ENCODE measurements at places on chromosomes 2 and 18.

GRCh38 chr2:224126440-224126839 is 87.4 kb upstream of the SERPINE2 start:
- DNase-seq: no peak

DNA sequence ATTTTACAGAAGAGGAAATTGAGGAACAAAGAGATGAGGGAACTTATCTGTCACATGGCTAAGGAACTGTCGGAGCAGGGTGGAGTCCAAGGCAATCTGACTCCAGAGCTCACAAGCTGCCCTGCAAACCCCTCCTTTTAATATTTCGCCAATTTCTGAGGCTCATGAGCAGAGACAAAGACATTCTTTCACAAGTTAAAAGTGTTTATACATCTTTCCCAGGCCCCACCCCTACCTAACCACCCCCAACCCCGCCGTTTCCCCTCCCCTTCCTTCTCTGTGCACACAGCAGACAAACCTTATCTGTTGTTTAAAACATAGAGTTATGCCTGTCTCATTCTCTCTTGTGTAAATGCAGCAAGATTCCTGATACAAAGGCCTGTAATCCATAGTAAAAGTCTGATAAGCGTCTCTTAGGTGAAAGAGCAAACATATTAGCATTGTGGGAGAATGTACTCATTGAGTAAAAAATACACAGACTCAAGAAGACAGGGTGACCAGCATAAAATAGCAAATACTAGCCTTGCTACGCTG is 44.3 kb downstream of the EPHA4 start:
- peak; percentile 27 for DNase-seq

DNA sequence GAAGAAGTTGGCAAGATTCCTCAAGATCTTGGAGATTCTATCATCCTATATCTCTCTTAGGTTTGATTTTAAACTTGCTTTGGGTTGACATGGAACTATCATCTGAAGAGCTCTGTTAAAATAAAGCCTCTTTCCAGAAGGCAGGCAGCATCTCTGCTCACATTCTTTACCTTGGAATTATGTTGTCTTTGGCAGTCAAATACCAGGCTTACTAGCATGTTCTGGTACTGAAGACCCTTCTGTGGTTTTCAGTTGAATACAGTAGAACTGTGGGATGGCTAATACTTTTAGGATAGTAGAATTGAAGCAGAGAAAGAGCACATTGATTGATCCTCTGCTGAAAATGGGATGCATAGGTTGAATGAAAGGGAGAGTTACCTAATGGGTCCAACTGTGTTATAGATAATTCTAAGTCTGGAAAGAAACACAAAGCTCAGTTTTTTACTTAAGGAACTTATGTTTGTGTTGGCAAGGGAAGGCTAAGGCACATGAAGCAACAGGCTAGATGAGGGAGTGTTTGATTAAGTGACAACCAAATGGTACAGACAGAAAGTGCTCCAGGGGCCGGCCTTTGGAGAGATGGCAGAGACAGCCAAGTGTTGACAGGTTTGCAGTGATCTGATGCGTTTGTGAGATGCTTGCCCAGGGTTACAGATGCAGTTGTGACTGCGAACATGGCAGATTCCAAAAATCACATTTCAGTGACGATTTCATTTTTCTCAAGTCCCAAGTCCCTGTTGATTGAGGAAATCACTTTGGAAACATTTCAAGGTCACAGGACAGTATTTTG is 397.9 kb downstream of the MEIS1 start:
- no peak for DNase-seq

- DNase-seq: no peak
Observed at GRCh38 chr2:4020153-4020552, 316.8 kb downstream of the DCDC2C start.

GRCh38 chr2:240921311-240921994 is 15.3 kb downstream of the CROCC2 start:
- no peak for DNase-seq

- DNase-seq: peak; percentile 22
Observed at GRCh38 chr2:236338495-236339184, 74.4 kb upstream of the ASB18 start.

- no peak for DNase-seq
Observed at GRCh38 chr18:45684341-45685115, 39.5 kb upstream of the SLC14A1 start.

- DNase-seq: peak; percentile 72
Observed at GRCh38 chr18:21179590-21180220, 62.3 kb upstream of the GREB1L start.

- no peak for DNase-seq
Observed at GRCh38 chr2:137724912-137725311, 239.4 kb upstream of the HNMT start.

- no peak for DNase-seq
Observed at GRCh38 chr2:225600865-225601264, 201.4 kb downstream of the NYAP2 start.

- DNase-seq: no peak
Observed at GRCh38 chr18:58229162-58229561, 185.1 kb downstream of the NEDD4L start.

DNA sequence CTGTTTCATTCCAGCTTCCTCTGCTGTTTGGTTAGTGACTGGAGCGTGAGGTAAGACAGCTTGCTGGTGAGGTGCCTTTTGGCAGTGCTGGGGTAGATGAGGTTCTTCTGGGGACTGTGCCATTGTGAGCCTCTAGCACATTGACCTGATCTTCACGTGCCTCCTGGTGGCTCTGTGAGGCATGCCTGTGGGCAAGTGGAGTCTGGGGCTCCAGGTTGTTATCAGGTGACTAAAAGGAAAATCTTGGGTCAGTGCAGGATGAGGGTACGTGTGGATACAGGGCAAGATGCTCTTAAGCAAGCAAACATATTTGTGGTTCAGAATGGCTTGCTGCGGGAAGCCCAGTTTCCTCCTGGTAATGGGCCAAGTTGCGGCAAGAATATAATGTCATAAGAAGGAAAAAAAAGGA is 75.4 kb downstream of the FHOD3 start:
- DNase-seq: no peak

DNA sequence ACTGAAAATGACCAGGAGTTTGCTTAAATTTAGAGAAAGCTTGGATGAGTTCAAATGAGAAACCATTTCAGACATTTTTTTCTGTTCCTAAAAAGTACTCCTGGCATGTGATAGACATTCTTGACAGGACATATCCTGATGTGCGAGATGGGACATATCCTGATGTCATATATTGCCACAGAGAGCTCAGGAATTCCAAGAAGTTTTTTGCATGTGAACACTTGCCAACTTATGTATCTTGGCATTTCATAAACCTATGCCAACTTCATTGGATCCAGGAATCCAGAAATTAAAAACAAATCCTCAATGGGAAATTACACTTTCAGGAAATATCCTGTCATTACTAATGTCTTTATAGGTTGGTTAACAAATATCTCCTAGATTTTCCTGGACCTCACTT is 2.9 kb upstream of the SERPINB3 start:
- DNase-seq: no peak

DNA sequence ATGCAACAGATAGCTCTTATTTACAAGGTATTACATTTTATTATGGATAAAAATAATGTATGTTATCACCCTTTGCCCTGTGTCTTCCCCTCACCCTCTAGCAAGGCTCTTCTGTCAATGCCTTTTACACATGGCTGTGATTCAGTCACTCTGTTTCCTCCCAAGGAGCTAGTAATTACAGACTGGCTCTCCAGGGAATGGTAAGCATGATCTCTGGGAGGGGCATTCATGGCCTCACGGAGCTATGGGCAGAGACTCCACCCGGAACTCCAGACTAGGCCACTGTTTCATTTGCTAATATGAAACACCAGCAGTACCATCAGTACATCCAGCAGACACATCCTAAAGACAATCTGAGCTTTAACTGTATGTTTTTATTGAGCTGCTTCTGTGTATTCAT is 410.9 kb upstream of the CYRIA start:
- no peak for DNase-seq

DNA sequence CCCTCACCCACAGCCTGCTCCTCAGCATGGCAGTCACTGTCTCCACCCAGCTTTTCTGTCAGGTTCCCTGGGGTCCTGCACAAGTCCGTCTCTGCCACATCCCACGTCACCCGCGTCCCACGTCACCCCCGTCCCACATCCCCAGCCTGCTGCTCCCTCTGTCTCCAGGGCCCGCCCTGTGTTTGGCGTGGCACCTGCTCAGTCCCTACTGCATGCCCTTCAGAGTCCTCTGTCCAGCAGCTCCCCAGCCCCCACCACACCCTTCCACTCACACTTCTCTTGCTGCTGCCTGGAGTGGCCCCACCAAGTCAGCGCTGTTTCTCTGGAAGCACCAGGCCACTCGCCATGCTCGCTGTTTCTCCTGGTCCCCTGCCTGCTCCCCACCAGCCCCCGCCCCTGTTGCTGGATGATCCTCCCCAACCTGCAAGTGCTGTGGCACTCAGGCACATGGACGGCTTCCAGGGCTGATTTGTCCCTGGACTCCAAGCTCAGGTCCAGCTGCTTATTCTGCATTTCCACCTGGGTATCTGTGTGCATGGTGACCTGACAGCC is 18.8 kb downstream of the ATG4B start:
- no peak for DNase-seq

DNA sequence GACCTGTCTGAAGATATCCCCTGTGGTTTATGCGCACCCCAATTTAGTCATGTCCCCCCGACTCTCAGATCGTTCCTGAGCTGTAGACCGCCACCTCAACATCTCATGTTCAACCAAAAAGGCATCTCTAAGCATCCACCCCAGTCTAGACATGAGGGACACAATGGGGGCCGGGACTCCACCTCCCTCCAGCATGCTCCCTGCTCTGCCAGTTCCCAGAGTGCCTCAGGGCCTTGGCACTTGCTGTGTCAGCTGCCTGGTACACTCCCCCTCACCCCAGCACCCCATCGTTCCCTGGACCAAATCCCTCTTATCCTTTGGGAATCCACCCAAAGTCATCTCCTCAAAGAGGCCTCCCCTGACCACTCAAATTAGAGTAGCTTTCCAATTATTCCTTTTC is 22.2 kb downstream of the TNS1 start:
- DNase-seq: no peak

DNA sequence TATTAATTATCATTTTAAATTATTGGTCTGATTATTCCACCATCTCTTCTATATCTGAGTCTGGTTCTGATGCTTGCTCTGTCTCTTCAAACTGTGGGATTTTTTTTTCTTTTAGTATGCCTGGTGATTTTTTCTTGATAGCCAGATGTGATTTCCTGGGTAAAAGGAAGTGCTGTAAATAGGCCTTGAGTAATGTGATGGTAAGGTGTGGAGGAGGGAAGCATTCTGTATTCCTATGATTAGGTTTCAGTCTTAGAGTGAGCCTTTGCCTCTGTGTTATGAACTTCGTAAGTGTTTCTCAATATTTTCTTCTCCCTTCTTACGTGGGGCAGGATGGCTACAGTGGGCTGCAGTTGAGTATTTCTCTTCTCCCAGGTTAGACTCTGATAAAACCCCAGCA is 103.0 kb downstream of the EHBP1 start:
- no peak for DNase-seq

DNA sequence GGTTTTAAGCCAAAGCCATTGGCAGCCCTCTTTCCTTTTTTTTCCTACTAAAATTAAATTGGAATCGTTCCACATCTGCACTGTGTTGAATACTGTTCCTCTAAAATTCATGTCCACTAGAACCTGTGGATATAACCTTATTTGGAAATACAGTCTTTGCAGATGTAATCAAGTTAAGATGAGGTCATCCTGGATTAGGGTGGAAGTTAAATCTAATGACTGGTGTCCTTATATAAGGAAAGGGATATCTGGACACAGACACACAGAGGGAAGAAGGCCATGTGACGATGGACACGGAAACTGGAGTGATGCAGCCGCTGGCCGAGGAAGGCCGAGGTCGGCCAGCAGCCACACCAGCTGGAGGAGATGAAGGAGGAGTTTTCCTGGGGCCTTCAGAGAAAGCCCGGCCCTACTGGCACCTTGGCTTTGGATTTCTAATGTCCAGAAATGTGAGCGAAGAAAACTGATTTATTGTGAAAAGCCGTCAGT is 49.4 kb downstream of the LONRF2 start:
- DNase-seq: no peak

DNA sequence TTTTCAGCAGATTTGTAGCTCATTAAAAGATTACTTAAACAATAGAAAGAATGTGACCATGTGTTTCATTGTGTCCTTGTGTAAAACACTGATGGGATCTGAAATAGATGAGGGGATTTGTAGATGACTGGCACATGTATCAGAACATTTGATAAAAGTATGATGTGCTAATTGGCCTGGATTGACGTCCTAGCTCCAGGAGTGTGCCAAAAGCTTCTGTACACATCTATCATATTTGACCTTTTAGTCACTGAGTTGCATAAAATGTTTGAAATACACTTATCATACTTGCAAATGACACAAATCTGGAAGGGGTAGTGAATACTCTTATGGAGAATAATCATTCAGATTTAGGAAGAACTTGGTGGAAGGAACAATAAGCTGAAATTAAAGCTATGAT is 778.5 kb downstream of the ERBB4 start:
- DNase-seq: no peak

DNA sequence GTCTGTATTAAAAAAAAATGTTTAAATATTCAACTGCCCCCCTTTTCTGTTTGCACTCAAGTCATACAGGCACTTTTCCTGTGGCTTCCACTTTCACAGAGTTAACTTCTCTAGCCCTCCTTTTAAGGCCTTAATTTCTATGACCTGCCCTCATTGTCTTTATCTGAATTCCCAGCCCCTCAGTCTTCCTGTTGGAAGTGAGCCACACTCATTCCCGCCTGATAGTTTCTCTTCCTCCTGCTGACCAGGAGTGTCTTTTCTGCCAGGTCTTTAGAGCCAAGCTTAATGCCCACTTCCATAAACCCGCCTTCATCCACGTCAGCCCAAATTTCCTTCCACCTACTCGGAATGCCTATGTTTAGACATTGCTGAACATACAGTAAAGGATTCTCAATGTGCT is 10.5 kb downstream of the COPS8 start:
- DNase-seq: no peak

DNA sequence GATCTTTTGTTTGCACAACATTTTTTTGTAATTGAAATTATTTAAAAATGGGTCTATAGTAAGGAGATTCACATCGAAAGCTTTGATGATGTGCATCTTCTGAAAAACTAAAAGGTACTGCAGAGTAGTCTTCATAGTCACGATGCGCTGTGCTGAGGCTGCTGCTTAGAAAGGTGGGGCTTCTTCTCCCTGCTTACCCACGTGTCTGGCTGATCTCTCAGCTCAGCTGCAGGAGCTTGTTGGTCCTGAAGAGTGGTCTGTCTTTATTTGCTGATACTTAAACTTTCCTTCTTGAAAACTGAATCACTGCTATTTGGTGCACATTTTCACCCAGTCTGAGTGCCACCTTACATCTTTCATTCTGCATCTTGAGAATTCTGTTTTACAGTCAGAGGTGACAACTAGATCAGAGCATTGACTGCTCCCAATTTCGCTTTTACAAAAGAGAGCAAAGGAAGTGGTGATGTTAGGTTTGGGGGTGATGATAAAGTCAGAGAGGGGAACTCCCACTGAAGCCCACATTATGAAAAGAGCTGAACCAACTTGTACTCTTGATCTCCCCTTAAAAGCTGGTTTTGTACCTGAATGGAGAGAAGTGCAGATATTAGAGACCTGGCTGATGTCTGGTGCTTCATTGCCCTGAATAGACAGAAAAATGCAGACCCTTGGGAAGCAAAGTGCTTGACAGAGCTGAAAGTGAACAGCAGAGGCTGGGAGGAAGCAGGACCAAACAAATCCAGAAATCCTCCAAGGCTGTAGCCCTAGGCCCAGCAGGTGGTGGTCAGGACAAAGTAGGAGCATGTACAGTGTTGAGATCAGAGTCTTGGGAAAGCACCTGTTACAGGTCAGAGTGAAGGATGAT is 984.5 kb downstream of the TSN start:
- DNase-seq: no peak

All from NCI-H526 (cell line).